Cortex of kidney (tissue), 1 donor: ENCODE measurements at places on chromosomes 1 and 21.

- DNase-seq: no peak
Observed at GRCh38 chr1:20712215-20712577, 5.6 kb downstream of the KIF17 start.

DNA sequence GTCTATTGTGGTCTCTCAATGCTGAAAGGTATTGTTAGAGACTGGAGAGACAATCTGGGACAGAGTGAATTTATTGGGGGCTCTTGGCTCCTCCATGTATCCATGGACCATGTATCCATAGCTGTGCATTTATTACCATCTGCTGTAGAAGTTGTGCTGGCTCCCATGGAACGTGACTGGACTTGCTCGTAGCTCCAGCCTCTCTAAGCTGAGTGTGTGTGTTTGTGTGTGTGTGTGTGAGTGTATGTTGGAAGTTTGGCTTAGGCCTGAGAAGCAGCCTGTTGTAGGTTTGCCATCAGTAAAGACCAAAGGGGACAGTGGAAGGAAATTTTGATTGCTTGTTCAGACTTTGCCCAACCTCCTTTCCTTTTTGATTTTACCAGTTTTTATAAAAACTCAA, 105.7 kb upstream of the USP24 start:
- DNase-seq: no peak

- no peak for DNase-seq
Observed at GRCh38 chr1:246587606-246588005, 21.4 kb downstream of the CNST start.

DNA sequence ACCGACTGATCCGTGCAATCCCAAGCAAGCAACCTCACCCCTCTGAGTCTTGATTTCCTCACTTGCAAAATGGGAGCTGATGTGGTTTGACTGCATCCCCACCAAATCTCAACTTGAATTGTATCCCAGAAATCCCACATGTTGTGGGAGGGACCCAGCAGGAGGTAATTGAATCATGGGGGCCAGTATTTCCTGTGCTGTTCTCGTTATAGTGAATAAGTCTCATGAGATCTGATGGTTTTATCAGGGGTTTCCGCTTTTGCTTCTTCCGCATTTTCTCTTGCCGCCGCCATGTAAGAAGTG, 58.4 kb downstream of the FHAD1 start:
- no peak for DNase-seq

DNA sequence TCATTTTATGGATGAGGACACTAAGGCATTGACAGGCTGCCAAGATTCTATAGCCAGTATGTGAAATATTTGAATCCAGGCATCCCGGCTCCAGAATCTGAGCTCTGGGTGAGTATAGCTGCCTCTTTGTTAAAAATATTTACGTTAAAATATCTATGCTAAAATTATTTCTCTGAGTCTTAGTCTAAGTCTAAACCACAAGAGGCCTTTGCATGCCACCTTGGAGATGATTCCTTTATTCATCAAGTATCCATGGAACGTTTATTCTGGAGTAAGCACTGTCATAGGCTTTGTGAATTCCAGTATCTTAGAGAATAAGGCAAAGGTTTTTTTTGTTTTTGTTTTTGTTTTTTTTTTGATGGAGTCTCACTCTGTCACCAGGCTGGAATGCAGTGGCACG, 116.4 kb downstream of the GREM2 start:
- DNase-seq: no peak
